ENCODE measurements at places on chromosomes 16 and 17. TPM values are rescaled to one million over a fixed set of nuclear protein-coding genes. Genes with fewer than 3 reads are reported as not detected.

Gene TUBG1
- total RNA-seq: 142 TPM

GRCh38 chr17:20989991-20990855 is 52.6 kb downstream of the USP22 start:
- DNase-seq: no peak

GRCh38 chr17:44004761-44005526 is 522 bp downstream of the NAGS start:
- DNase-seq: no peak

Gene C1QTNF8
- not detected for total RNA-seq

GRCh38 chr16:53071748-53072301 is 17.0 kb downstream of the CHD9 start:
- no peak for DNase-seq

Gene TMEM238L
- not detected for total RNA-seq

DNA sequence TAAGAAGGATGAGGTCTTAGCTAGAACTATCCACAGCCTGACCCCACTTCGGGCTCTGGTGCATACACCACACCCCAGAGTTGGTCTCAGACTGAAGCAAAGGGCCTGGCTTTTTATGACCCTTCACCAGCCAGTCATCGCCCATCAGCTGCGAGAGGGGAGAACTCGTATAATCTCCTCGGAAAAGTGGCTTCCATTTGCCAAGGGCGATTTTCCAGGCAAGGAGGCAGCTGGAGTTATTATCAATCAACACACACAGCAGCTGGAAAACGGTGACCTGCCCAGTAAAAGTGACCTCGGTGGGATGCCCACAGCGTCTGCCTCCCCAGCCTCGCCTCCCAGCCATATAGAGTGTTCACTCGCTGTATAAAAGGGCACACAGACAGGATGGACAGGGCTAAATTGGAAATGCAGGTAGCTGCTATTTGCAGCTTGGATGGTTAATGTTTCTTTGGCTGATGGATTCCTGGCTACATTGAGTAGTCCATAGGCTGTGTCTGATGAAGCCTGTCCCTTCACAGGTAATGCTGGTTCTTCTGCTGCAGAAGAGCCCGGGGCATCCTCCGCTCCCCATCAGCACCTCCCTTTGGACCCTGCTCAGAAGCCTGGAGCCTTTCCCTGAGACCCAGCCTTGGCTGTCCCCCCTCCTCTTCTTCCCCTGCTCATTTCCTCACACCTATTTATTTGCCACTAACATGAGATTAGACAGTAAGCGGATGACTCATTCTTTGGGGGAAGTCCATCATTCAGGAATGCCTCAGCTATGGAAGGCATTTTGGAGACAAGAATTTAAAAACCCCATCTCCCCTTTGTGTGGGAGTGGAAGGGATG is 45.7 kb downstream of the TMEM186 start:
- DNase-seq: peak; percentile 66

GRCh38 chr17:77312786-77313599 is 172.2 kb downstream of the SEC14L1 start:
- DNase-seq: no peak

DNA sequence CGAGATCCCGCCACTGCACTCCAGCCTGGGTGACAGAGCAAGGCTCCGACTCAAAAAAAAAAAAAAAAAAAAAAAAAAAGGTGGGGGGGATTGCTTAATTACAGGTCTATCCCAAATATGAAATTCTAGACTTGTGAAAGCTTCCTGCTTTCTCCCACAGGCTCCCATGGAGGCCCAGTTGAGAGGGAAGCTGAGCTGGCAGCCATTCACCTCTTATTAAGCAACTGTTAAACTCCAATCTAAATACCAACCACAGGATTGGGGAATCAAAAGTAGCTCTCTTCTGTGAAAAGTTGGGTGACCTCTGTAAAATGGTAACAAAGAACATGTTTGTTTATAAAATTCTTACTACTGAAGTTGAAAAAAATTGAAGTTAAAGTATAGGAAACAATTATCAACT is 45.8 kb upstream of the STAC2 start:
- DNase-seq: no peak

Gene SP2
- 5.4 TPM for total RNA-seq

DNA sequence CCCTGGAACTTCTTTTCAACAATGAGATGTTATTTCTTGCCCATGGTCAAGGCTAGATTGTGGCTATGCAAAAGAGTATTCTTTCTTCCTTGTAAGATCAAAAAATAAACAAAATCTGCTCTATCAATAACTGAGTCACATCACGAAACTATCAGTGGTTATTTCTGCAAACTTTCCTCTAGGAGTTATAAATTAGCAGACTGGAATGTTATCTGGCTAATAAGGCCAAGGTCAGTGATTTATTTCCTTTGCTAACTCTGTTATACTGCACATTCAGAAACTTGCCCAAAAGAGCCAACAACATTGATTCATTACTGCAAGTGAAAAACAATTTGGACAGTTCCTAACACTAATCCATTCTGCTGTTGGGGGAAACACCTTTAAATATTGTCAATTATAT is 5.0 kb downstream of the ARL6IP1 start:
- no peak for DNase-seq

GRCh38 chr16:67016143-67016542 is 12.8 kb upstream of the CBFB start:
- DNase-seq: no peak

DNA sequence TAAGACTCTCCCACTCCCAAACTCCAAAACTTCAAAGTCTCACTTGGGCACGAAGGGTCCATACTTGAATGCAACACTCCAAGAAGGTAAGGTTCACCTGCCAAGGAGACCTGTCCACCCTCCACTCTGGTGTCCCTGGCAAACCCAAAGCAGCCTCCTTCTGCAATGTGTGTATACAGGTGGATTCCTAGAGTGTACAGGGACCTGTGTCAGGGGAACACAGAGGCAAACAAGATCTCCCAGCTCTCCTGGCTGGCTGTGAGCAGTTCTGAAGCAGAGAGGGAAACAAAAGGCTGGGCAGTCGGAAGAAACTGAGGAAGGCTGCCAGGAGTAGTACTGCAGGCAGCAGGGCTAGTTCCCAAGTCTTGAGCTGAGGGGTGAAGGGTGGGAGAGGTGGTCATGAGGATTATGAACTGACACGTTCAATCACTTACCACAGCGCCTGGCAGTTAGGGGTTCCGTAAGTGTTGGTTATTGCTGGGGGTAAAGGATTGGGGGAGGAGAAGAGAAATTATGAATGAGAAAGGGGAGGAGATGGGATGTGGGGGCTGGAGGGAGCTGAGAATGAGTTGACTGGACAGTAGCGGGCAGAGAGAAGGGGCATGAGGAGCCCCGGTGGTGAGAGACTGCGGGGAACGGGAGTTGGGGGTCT is 795 bp downstream of the KCTD13 start:
- DNase-seq: no peak

DNA sequence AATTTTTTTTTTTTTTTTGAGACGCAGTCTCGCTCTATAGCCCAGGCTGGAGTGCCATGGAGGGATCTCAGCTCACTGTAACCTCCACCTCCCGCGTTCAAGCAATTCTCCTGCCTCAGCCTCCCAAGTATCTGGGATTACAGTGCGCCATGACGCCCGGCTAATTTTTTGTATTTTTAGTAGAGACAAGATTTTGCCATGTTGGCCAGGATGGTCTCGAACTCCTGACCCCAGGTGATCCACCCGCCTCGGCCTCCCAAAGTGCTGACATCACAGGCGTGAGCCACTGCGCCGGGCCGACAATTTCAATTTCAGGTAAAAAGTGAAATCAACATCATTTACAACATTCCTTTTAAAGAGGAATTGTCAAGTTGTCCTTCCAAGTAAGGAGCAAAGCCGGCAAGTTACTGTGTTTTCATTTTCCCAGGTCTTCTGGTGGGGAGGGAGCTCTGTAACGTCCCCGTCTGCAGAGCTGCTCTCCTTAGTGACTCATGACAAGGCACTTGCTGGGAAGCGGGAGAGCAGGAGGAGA is 873 bp downstream of the NPLOC4 start:
- no peak for DNase-seq

DNA sequence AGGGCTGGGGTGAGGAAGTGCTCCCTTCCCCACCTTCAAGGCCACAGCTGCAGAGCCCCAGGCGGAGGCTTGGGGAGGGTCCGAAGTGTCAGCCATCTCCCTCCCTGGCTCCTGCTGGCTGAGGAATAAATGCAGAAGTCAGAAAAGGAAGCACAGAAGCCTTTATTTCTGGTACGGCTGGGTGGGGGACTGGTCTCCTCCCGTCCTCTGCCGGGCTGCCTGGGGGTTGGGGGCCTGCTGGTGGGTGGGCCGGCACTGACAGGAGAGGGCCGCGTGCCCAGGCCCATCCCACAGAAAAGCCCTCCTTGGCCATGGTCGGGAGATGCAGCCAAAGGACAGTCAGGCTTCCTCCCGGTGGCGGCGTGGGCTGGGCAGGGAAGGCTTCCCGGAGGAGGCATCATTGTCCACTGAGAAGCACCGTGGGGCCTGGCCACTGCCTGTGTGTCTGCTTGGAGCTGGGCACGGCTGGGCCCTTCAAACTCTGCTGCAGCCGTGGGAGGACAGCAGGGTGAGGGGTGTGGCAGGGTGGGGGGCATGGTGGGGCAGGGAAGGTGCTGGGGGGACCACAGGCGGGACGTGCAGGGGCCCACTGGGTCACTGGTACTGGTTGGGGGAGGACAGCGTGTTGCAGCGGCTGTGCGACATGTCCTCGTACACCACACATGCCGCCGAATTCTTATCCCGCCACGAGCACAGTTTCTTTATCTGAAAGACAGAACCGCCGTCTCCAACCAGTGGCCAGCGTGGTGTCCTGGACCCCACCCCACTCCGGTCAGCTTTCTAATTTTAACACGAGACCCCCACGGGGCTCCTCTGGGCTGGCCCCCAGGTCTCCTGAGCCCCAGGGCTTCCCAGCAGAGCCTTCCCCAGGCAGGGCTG is 2.4 kb downstream of the CD7 start:
- DNase-seq: no peak

DNA sequence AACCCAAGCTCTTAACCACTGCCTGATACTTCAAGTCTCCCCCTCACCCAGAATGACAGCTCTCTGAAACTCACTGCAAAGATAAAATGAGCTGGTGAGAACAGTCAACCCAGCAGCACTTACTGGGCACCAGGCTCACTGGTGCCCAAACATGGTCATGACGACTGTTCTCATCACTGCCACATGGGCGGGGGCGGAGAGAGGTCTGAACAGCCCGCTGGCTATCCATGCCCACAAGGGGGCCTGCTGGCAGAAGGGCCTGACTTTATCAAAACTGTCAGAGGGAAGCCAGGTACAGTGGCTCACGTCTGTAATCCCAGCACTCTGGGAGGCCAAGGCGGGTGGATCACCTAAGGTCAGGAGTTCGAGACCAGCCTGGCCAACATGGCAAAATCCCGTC is 4.0 kb downstream of the MYBBP1A start:
- no peak for DNase-seq

GRCh38 chr17:63258785-63259184 is 187.3 kb downstream of the CYB561 start:
- DNase-seq: no peak

DNA sequence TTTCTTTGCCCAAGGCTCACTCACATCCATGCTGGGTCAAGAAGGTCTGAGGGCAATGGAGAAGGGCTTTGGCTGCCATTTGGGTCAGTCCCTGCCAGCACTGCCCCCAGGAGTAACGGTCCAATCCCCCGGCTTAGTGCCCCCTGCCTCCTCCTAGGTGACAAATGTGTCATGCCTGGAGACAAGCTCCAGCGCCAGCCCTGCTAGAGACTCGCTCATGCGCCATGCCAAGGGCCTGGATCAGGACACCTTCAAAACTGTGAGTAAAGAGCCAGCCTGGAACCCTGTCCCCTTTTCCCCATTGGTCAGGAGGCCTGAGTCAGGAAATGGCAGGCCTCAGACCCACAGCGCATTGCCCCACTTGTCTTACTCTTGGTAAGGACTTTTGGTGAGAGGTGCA is 3.3 kb downstream of the CHCT1 start:
- no peak for DNase-seq

DNA sequence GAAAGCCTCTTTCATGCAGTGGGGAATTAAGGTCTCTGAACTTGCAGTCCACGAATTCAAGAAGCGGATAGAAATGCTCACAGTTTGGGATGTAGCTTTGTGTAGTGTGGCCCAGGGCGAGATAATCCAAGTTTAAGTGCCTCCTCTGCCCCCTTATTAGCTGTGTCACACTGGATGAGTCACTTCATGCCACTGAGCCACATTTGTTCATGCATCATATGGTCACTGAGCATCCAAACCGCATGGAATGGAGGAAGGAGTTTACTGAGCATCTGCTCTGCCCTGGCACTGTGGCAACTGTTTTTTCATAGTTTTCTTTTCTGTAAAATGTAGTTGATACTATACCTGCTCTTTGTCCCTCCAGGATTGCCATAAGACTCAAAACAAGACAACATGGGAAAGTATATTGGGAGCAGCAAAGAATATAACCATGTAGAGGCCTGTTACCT is 15.1 kb upstream of the DHX8 start:
- DNase-seq: no peak

DNA sequence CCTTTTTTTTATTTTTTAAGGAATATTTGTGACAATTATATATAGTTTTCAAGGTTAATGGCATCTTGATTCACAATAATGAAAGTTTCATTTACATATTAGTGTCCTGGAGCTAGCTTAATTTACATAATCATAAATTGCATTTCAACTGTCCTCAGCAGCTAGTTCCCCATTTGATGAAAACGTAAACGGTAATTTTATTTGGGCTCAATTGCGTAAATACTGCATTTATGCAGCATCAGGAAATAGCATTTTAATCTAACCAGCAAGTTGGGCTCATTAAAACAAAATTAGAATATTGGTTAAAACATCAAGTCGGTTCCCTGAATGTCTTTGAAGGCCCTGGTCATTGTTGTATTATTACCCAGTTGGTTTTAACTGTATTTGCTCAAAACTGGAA is 136.8 kb upstream of the CDH5 start:
- no peak for DNase-seq

- no peak for DNase-seq
Measured at GRCh38 chr16:4414187-4414917, 2.0 kb downstream of the CORO7 start.

DNA sequence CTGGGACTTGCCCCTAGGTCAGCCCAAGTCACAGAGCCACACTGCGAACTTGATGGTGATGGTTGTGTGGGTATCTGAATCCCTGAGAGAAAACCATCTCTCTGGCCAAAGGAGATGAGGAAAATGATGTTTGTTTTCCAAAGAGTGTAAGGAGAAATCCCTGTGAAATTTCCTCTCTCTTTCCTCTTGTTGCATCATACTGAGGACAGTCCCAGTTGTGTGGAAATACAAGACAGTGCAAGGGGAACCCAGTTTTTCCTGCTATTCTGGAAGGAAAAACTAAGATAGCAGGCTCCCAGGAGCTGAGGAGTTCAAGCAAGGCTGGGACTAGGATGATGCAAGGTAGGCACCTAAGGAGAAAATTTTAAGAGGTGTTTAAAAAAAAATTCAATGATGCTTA is 86.8 kb upstream of the TOM1L1 start:
- no peak for DNase-seq

- DNase-seq: no peak
Measured at GRCh38 chr16:67357561-67357960, 30.9 kb downstream of the LRRC36 start.
